ENCODE measurements at places on chromosomes 1 and 21.

GRCh38 chr1:12587981-12588640 lies 29.9 kb downstream of the DHRS3 start:
- peak; percentile 60 for DNase-seq

DNA sequence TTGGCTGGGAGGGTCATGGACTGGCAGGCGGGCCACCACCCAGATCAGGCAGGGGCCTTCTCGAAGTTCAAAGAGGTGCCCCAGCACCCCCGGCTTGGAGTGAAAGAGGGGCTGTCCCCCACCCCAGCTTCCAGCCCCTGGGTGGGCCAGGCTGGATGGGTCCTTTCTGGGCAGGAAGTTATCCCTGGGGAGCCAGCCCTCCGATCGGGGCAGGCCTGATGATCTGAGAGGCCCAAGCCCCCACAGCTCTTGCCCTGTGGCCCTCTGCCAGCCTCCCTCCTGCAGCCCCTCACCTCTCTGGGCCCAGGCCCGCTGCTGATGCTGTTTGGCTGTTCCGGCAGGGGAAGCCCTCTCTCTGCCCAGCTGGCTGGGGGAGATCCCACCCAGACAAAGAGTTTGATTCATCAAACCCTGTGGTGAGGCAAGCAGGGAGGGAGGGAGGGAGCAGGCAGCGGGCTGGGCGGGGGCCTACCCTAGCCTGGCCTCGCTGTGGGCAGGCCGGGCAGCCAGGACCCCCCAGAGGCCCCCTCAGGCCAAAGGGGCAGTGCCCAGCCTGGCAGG lies 2.5 kb downstream of the ARHGEF19 start:
- no peak for DNase-seq

DNA sequence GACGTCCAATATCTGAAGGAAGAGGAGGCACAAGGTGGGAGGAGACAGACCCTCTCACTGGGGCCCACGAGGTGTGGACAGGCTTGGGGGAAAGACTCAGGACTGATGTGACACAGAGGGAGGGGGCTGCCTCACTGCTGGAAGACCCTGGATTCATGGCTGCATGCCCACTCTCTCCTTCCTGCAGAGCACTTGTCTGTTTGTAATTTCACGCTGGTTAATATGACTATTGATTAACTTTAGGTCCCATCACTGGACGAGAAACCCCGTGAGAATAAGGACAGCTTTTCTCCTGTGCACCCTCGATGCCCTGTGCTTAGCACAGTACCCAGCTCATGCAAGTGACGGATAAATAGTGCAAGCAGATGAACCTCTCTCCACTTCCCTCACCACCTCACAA lies 35.1 kb downstream of the CACNA1S start:
- DNase-seq, result no peak

DNA sequence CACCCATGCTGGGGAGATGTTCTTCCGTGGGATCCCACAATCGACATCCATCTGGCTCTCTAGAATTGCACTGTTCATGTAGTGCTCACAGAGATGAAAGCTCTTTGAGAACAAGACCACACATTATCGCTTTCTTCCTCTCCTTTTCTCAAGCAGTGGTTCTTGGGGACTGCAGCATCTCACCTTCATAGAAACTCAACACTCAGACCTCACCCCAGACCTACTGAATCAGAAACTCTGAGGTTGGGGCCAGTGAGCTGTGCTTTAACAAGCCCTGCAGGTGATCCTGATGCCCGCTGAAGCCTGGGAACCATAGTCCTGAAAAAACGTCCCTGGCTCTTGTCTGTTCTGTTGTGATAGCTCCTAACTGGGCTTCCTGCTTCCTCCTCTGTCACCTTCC lies 251.3 kb upstream of the FGGY start:
- DNase-seq, result no peak

DNA sequence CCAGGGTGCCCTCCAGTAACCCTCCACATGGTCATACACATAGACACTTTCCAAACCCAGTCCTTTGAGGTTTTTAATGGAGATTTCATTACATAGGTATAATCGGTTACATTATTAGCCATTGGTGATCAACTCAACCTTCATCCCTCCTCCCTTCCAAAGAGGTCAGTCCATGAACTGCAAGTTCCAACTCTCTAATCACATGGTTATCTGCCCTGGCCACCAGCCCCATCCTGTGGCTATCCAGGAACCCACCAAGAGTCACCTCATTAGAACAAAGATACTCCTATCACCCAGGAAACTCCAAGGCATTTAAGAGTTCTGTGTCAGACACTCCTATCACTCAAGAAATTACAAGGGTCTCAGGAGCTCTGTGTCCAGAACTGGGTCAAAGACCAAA lies 12.2 kb downstream of the ATP1A4 start:
- peak; percentile 34 for DNase-seq

DNA sequence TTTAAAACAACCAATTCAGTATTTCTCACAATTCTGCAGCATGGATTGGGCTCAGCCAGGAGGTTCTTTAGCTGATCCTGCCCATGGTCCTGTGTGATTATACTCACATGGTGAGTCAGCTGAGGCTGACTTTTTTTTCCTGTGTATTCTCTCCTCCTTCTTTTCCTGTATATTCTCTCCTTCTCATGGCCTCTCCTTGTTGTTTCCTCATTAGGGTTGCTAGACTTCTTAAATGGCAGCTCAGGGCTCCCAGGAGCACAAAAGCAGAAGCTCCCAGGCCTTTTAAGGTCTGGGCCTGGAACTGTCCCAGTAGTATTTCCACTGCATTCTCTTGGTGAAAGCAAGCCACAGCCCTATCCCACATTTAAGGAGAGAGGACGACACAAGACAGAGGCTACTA lies 26.8 kb downstream of the VANGL1 start:
- DNase-seq, result peak; percentile 93

Measured in fibroblast of upper back skin (primary cell).